ENCODE measurements at places on chromosomes 7 and 10.

DNA sequence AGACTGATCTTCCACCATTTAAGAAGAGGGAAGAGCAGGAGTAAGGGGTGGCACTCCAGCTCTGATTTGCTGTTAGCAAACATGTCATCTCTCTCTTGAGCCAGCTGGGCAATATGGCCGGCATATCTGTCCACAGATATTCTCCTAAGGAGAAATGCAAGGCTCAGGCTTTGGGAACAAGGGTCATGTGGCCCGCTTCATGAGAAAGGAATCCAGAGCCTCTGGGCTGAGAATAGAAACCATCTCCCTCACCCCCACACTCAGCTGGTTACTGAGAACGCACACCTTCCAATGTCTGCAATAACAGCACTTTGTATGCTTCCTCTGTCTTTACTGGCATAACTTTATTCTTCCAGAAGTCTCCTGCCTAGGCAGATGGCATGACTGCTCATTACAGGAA lies 171.2 kb downstream of the ELMO1 start:
- no peak for DNase-seq

- no peak for DNase-seq
Observed at GRCh38 chr10:110529596-110530011, 31.9 kb downstream of the DUSP5 start.

DNA sequence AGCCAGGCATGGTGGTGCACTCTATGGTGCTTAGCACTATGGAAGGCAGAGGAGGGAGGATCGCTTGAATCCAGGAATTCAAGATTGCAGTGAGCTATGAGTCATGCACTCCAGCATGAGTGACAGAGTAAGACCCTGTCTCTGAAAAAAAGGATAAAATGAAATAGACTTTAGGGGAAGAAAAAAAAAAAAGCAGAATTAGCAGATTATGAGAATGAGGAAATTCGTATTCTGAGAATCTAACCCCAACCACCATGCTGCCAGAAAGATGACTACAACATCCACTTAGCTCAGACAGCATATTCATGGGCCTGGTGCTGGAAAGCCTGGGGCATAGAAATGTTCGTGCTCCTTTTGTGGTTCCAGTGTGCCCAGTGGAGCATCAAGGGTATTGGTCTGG lies 63.3 kb downstream of the TMEM26 start:
- DNase-seq, result no peak

- DNase-seq, result no peak
Observed at GRCh38 chr10:78851647-78852046, 217.1 kb upstream of the ZMIZ1 start.

DNA sequence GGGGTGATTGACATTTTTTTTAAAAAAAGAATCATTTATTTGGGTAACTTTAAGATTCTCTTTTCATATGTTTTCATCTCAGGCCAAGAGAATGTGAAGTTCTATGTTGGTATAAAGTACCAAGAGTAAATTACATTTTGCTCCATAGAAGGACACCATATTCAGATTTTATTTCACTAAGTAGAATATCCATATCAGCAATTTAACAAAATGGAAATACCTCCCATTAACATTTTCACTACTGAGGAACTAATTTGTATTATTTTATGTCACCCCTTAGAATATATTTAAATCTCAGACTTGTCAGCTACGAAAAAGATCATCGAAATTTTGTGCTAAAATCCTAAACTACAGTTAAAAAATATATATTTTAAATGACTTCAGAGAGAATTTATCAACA lies 274.3 kb downstream of the SEMA3D start:
- no peak for DNase-seq

DNA sequence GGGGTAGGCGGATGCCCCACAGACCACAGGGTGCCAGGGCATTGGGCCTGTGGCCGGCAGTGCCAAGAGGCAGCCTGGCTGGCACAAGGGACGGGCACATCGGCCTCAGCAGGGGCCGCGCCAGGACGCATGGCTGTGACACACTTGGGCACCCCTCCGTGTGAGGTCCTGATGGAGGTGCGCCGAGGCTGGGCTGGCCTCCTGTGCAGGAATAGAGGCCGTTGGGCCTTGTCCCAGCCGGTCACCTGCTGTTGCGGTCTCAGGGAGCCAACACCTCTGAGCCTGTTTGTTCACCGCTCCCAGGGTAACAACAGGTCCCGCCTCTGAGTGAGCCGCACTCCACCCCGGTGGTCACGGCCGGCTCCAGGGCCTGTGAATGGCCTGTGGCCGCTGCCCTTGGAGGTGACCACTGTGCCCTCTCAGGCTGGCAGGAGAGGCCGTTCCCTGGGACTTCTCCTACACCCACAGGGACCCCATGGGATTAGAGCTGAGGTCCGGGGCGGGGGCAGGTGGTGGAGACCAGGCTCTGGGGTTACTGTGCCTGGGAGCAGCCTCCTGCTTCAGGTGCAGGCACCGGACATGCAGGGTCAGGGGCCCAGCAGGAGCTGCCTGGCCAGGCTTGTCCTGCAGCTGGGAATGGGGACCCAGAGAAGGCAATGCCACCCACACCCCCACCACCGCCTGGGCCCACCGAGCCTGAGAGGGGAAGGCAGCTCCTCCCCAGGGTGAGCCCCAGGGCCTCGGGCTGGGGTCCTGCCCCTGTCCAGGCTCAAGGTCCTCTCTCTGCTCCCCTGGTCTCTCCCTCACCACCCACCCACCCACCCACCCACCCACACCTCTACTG lies 12.0 kb downstream of the PWWP2B start:
- no peak for DNase-seq

DNA sequence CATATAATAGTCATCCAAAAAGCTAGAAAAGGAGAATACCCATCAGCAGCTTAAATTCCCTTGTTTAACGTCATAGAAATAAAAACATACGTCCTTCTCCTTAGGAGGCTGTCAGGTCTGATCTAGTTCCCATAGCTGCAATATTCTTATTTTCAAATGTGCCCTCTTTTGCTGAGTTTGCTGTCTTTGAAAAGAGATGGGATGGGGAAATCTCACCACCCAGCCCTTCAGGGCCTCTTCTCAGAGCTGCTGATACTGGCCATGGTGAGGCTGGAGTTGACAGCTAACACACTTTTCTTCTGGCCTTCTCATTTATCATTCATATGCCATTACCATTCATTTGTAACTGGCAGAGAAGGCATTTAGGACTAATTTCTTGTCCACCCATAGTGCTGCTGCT lies 5.1 kb upstream of the PCGF5 start:
- DNase-seq, result no peak

GRCh38 chr7:4796453-4796852 lies 21.0 kb downstream of the AP5Z1 start:
- no peak for DNase-seq

DNA sequence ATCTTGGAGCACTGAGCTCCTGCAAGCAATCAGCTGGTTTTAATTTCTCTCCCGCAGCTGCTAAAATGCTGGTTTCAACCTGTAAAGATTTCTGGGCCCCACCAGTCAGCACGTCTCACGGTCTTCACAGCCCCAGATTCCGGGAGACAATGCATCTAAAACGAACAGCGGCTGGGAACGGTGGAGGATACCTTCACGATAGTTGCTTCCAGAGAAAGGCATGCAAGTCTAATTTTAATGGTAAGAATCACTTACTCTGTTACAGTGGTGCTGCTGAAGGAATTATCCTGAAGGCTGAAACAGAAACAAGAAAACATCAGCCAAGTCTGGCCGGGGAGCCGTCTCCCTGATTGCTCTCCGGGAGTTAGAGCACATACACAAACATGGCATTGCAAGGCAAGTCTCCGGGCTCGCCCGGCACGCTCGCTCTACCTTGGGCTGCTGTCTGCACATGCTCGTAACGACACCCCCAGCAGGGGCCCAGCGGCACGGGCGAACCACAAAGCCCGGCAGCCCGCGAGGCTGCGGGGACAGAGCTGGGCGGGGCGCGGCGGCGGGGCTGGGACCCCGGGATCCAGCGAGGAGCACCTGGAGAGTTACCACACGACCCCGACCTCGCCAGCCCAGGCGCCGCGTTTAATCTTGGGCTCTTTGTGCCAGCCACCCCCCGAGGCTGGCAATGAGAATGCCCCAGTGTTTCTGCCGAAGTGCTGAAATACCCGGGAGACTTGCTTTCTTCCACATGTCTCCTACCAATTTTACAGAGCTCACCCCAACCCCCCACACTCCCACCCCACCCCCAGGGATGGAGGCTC lies at the start of gene FAM13C:
Gene FAM13C (minus strand): TSS at position 406 of the 815 bp plus-strand sequence. CDS start 89 bp downstream, at position 317.
- DNase-seq, result no peak

- DNase-seq, result no peak
Observed at GRCh38 chr7:44709011-44709915, 39.4 kb upstream of the ZMIZ2 start.

DNA sequence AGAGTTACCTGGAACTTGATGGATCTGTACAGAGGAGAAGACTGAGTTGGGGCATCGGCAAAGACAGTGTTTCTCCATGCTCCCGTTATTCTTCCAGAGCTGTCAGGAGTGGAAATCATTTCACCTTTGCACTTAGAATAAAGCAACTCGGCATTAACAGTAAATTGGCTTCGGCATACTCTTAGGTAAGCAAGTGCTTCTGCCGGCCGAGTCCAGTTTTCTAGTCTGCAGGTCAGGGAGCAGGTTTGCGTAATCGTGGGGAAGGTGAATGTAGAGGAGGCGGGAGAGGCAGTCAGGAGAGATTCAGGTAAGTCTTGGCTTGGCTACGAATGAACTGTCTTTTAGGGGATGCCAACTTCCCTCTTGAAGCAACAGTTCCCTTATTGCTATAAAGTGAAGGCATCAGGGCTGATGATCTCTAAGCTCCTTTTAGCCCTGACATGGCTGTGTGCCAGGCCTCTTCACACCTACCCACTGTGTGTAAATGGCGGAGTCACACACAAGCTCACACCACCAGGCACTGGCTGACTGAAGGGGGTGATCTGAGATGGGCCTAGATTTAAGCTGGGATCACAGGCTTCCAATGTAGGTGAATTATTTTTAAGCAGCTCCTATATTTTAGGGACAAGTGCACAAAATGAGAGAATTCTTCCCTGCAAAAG lies 127.1 kb downstream of the GATA3 start:
- no peak for DNase-seq

- no peak for DNase-seq
Observed at GRCh38 chr7:46156086-46156485, 235.0 kb upstream of the IGFBP3 start.

DNA sequence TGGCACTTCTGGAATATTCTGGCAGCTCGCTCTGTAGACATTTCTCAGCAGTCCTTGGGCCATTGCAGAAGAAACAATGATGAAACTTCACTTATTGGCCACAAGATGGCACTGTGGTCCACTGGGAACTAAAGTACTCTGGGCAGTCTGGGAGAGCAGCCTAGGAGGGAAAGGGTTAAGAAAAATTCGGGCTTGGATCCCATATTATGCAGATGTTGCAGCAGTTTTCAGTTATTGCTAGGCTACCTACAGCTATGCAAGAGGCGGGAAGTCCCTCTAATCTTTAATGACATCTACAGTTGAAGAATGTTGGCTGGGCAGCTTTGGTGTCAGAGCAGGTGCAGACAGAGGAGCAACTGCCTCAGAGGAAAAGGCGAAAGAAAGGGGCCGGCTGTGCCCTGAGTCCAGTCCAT lies 201.7 kb upstream of the PRSS58 start:
- peak; percentile 37 for DNase-seq

DNA sequence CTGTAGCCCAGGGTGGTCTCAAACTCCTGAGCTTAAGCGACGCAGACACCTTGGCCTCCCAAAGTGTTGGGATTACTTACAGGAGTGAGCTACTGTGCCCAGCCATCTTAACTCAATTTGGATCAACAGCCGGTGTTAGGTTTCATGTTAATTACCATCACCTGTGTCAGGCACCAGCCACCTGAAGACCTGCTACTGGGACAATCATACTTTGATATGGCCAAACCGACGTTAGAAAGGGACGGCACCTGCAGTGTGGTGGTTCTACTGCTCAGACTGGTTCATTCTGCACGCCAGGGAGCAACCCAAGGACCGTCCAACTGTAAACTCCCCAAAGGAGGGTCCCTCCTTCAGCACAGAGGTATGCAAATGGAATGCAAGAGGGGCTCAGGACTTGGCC lies 74.2 kb upstream of the CYTH3 start:
- no peak for DNase-seq

GRCh38 chr7:108613147-108613948 lies 43.7 kb downstream of the DNAJB9 start:
- DNase-seq, result peak; percentile 8

DNA sequence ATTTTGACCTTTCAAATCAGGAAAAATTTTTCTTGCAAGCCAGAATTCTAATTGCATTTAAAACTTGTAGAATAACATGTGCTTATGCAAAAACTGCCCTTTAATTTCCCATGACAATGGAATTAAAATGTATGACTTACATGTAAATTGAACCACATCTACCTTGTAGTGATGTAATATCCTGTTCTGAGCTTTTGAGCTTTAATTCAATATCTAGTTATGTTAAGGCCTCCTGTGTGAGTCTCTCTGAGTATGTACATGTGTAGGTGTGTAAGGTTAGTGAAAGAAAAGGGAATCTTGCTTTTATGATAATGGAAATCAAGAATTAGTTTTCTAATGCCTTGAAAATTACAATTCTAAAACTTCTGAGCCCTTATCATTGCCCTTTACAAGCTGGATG lies 344.8 kb upstream of the AKR1E2 start:
- DNase-seq, result no peak

GRCh38 chr10:132236881-132237280 lies 50.1 kb downstream of the DPYSL4 start:
- DNase-seq, result no peak

DNA sequence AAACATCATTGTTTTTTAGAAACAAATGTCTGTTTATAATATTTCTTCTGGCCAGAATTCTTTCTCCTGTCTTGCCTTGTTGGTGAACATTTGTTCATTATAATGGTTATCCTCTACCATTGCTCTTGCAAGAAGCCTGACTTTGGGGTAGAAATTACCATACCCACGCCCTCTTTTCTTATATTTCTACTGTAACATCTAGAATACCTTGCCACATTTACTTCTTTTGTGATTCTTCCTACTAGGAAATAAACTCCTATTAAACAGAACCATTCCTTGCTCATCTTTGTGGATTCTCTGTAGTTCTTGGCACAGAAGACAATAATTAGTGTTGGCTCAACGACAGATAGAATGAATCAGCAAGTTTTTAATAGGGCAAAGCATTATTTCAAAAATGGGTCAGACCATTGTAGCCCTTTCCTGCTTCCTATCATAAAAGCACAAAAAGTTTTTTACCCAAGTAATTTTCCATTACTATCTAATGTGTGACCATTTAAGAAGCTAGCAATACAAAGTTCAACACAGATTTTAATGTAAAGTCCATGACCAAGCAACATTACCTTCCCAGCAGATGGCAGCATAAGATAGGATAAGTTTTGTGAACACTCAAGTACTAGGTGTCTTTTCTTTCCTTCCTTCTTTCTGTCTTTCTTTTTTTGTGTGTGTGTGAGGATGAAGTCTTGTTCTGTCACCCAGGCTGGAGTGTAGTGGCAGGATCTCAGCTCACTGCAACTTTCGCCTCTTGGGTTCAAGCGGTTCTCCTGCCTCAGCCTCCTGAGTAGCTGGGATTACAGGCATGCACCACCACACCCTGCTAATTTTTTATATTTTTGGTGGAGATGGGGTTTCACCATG lies 270.4 kb downstream of the HGF start:
- DNase-seq, result peak; percentile 5

- no peak for DNase-seq
Observed at GRCh38 chr7:8227261-8227660, 34.7 kb downstream of the ICA1 start.

DNA sequence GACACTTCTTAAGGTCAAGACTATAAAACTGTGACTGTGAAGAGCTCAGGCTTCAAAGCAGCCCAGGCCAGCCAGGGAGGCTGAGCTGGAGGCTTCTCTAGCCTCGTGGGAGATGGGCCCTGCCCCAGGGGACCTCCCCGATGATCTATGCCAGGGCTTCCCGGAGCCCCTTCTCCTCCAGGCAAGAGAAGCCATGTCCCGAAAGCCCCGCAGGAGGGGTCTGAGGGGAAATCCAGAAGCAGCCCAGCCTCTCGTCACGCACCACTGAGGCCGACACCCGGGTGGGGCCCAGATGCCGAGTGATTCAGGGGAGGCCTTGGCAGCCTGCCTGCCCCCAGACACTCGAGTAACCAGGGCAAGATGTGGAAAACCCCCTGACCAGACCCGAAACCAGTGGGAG lies 63.7 kb downstream of the PROSER2 start:
- DNase-seq, result no peak
